Activated T-helper 17 cell treated with anti-CD3 and anti-CD28 coated beads, Interleukin-2, amount 50 U/mL, for 72 hours (primary cell): ENCODE measurements at places on chromosomes 7 and 10. TPM values are rescaled to one million over a fixed set of nuclear protein-coding genes. Genes with fewer than 3 reads are reported as not detected.
A peak's percentile ranks its signal among the peaks of the same experiment; 100 is the strongest.

GRCh38 chr10:131802996-131803395 lies 97.8 kb upstream of the PPP2R2D start:
- no peak for ATAC-seq

DMTF1 gene
- 114 TPM for total RNA-seq

- peak; percentile 24 for ATAC-seq
These were observed 211.7 kb downstream of the CCSER2 start for GRCh38 chr10:84540022-84540616.

- no peak for ATAC-seq
These were observed 118.5 kb downstream of the ARL4A start for GRCh38 chr7:12805957-12806356.

DNA sequence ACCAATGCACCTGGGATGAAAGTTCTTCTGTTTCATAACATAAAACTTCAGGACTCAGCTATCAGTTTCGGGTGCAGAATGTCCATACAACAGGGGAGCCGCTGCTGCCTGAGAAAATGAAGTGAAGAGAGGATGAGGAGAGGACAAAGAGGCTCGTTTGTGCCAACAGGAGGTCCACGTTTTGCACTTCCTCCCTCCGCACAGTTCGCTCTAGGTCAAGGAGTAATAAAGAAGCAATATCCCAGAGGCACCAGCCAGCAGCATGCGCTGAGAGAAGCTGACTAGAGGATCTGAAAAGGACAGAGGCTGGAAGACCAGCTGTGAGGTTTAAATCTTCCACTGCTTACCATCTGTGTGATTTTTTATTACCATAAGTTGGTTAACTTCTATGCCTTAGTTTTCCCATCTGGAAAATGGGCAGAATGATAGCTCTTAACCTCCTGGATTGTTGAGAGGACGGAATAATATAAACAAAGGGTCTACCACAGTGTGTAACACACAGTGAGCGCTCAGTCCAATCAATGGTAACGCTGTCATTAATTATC lies 709 bp downstream of the GPAM start:
- ATAC-seq, result no peak

- ATAC-seq, result no peak
These were observed 439 bp upstream of the EMX2 start for GRCh38 chr10:117541909-117542705.

PTN gene
- total RNA-seq, result not detected

- no peak for ATAC-seq
These were observed 18.1 kb upstream of the NRP1 start for GRCh38 chr10:33352615-33353014.

DNA sequence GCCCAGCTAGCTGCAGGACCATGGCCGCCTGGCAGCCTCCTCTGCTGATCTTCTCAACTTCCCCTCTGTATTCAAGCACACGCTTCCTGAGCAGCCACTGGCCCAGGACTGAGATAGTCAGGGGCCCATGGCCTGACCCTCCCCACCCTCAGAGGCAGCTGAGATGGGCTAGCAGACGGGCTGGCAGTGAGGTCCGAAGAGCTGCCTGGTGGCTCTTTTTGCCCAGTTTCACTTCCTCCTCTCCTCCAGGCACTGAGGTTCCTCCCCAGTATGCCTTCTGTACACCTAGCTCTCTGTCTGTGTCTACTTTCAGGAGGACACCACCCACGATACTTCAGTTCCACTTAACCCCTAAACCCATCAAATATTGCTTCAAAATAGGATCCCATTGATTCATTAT lies 395.6 kb downstream of the TNS3 start:
- ATAC-seq, result no peak

CNNM1 gene
- 0.61 TPM for total RNA-seq

- no peak for ATAC-seq
These were observed 137.7 kb downstream of the AHR start for GRCh38 chr7:17436126-17436525.
